ENCODE measurements at places on chromosomes 6 and 20.

- DNase-seq, result no peak
These were observed 71.5 kb upstream of the PLN start for GRCh38 chr6:118476551-118476950.

- DNase-seq, result no peak
These were observed 68.3 kb downstream of the RIN2 start for GRCh38 chr20:19826179-19826914.

- DNase-seq, result no peak
These were observed 727.3 kb downstream of the MAFB start for GRCh38 chr20:39961637-39962244.

GRCh38 chr6:125748406-125749172 is 843 bp upstream of the HEY2 start:
- no peak for DNase-seq

DNA sequence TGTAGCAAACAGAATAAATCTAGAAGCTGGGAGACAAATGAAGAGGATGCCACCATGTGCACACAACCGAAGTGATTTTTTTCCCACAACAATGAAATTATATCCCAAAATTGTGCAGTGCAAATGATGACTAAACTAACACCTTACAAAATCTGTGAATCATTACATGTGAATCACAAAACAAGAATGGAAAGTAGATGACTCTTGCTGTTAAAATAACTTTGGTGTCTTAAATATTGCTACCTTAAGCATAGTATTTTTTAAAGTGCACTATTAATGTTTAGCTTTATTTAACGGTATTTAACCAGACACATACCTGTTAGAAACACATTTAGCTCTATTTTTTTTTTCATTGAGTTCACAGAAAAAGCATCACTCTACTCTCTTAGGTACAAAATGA is 190.8 kb downstream of the TBC1D32 start:
- no peak for DNase-seq

DNA sequence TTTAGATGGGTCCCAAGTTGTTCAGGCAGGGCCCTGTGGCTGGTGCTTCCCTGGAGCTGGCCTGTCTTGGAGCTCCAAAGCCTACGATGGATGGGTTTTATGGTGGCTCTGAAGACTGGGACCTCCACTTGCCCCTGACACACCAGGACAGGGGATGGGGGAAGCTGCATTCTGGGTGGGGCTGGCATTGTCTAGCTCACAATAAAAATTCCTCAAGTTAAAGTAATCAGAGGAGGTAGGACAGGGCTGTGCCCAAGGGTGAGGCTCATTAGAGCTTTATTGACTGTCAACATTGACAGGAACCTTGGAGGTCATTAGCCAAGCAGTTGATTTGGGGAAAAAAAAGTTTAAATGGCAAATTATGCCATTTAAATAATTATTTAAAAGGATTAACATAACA is 35.7 kb downstream of the TFAP2C start:
- DNase-seq, result no peak

- DNase-seq, result no peak
These were observed 135.4 kb downstream of the SMOC2 start for GRCh38 chr6:168576388-168576787.
